SK-MEL-5 (cell line): ENCODE measurements at places on chromosomes 16 and 17. TPM values are rescaled to one million over a fixed set of nuclear protein-coding genes. Genes with fewer than 3 reads are reported as not detected.

DNA sequence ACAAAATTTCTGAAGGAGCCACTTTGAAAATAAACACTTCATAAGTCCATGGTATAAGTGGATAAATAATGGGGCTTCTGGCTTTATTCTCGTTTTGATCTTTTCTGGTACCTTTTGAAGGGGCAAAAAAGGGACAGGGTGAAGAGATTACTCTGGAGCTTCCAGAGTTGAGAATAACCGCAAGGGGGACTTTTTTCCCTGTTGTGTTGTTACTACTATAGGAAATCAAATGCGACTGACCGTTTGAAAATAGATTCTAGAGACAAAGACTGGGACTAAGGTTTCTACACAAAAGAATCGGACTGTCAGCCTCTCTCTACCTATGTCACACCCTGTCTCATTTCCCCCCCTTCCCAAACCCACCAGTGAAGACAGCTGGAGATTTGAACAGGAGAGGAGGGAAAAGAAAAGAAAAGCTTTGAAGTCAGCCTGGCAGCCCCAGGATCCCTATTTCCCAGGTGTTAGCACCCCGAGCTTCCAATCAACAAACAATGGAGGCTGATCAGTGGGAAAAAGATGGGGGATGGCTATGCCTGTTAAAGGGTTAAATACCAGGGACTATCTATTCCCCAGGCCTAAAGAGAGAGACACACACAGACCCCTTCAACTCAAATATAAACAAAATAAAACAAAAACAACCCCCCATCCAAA, 8.4 kb downstream of the HOXB4 start:
- DNase-seq, result no peak

DNA sequence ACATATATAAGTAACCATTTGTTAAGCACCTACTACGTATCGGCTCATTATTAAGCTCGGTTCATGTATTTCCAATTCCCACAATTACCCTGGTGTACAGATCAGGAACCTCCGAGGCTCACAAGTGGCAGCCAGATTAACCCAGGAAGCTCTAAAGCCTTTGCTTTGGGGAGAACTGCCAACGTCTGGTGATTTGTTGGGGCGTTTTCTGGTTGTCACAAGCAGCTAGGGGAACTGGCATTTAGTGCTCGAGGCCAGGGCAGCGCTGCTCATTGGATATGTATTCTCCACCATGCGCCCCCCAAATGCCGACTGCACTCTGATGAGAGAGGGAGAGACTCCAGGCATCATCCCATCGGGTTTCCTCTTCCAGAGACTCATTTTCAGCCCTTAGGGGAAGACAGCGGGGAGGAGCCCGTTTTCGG, 541 bp downstream of the ZNF18 start:
- peak; percentile 49 for DNase-seq

- no peak for DNase-seq
Measured at GRCh38 chr16:56424791-56425438, 430 bp downstream of the AMFR start.

DNA sequence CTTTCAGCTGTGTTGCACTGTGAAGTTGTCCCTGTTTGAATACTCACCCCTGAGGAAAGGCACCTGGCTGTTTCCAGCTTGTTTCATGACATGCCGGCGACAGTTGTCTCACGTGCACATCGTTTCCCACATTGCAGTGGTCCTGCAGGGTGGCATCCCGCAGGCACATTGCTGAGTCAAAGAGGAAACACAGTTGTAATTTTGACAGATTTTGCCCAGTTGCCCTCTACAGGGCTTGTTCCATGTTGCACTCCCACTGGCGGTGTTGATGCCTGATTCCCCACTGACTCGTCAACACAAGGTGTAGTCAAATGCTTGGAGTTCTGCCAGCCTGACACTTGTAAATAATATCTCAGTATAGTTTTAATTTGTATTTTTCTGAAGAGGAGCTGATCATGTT, 23.8 kb downstream of the EPN2 start:
- DNase-seq, result peak; percentile 44

TXNL4B gene
- 11.0 and 11.2 TPM in 2 replicates for total RNA-seq

GRCh38 chr17:29764748-29765147, 142.0 kb upstream of the CORO6 start:
- no peak for DNase-seq

NDUFB10 gene
- total RNA-seq, result 234 and 241 TPM in 2 replicates

GRCh38 chr16:30355954-30356308, 823 bp upstream of the CD2BP2 start:
- DNase-seq, result no peak

DNA sequence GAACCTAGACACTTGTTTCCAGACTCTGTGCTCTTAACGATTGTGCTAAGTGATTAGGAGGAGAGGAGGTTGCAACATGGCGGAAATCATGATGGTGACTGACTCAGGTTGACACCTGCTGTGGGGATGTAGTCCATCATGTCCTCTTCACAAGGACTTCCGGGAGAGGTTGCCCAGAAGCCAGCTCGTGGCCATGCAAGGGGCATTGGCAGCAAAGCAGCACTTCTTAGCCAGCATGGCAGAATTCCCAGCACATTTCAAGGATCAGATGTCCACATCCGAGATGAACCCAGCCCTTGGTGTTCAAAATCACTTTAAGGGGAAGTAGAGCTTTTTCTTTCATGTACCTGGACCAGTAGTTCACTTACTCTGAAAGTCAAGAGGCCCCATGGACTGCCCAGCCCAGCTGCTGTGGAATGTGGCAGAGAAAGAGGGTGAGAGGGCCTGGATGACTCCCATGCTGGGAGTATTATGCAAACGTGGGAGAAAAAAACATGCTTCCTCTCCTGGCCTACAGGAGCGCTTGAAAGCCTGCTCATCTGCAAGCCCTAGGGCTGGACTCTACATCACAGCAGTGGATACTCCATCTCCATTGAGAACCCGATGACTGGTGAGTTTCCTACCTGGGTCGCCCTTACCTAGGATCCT, 65.5 kb downstream of the IRX6 start:
- DNase-seq, result no peak

DNA sequence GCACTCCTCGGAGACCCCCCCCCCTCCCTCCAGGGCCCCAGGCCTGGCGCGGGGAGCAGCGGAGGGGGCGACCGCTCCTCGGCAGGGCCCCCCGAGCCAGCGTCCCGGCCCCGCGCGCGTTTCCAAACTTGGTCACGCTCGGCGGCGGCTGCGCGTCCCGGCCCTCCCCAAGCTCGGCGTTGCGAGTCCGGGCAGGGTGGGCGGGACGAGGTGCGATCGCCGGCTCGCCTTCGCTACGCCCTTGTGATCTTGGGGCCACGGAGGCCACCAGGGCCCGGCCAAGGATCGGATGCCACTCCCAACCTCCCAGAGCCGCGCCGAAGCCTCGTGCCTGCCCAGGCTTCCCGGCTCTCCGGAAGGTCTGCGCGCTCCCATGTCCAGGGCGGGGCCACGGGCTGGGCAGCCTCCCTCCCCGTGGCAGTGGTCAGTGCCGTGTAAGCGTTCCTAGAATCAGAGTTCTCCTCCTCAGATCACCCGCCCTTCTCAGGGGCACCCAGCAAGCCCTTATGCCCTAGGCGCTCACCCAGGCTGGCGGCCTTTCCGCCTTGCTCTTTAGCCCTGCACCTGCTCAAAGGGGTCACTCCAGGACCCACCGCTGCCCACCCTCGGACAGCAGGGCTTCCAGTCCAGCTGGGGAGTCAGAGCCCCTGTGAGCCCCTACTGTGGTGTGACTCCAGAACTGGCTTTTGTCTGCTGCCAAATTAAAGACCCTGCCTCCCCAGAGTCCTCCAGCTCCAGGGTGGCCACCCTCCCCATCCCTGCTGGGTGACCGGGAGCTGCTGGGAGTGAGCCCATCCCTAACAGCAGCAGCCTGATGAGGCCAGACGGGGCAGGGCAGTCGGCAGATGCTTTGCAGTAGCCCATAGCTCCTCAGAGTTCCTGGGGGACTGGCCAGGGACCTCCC, 12.2 kb upstream of the MRPS23 start:
- DNase-seq, result no peak

GRCh38 chr17:59878624-59879023, 14.1 kb downstream of the TUBD1 start:
- DNase-seq, result no peak

GRCh38 chr17:78623541-78623940, 46.3 kb upstream of the DNAH17 start:
- no peak for DNase-seq

DNA sequence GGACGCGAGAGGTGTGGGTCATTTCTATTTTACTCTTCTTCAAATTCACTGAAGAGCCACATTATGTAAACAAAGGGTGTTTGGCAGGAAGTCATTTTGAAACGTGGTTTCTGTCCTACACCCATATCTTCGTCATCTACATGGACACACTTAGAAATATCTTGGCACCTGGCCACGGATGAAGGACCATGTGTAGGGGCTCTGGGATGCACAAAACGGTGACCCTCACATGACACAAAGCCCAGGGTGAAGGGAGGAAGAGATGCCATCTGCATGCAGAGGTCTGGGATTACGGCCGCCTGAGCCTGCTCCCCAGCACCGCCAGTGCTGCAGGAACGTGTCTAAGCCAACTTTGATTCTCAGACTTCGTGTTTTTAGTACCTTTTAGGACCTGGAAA, 130.2 kb upstream of the CHMP6 start:
- no peak for DNase-seq

- no peak for DNase-seq
Measured at GRCh38 chr17:5804251-5804650, 219.9 kb upstream of the NLRP1 start.

GRCh38 chr16:1221628-1222552, 3.2 kb downstream of the TPSG1 start:
- DNase-seq, result no peak

- DNase-seq, result peak; percentile 74
Measured at GRCh38 chr17:36591434-36592315, at the start of gene DHRS11. DHRS11 (plus strand) TSS chr17:36591879; CDS start chr17:36592010, 131 bp downstream.
